DMS79 treated with DMSO at 0.1 percent for 48 hours (cell line): ENCODE measurements at places on chromosomes 6 and 20.

- no peak for DNase-seq
Measured at GRCh38 chr20:48169650-48170225, 384.5 kb upstream of the SULF2 start.

DNA sequence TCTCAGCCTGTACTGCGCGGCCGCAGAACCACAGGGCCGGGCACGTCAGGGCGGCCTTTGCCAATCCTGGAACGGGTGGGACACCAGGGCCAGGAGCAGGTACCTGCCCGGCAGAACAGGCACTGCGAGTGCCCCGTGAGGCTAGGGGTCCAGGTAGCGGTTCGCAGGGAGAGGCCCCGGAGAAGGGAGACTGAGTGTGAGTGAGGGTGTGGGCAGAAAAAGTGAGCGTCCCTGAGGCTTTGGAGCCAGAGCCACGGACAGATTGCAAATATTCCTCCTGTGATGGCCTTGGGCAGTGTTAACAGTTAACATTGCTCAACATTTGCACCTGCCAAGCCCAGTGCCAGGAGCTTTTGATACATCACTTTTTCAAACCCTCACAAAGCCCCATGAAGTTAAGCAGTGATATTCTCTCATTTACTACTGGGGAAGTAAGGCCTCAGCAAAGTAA lies 491 bp downstream of the GNMT start:
- no peak for DNase-seq

GRCh38 chr6:11374036-11375010 lies 141.9 kb upstream of the NEDD9 start:
- DNase-seq: no peak

DNA sequence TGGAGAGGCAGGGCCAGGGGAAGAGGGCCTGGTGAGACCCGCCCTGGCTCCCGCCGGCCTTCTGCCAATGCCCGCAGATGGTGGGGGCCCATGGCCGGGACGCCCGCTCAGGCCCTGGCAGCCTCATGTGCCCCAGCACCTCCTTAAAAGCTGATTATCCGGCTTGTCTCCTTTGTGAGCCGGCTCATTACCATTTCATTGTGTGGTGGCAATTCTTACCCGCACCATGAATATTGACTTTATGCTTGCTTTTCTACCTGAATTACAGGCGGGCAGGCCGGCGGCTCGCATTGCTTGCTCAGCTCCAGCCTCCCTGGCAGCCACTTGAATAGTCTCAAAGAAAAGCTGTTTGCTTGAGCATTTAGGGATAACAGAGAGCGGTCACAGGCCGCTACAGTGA lies 120.0 kb upstream of the JAG1 start:
- DNase-seq: no peak

DNA sequence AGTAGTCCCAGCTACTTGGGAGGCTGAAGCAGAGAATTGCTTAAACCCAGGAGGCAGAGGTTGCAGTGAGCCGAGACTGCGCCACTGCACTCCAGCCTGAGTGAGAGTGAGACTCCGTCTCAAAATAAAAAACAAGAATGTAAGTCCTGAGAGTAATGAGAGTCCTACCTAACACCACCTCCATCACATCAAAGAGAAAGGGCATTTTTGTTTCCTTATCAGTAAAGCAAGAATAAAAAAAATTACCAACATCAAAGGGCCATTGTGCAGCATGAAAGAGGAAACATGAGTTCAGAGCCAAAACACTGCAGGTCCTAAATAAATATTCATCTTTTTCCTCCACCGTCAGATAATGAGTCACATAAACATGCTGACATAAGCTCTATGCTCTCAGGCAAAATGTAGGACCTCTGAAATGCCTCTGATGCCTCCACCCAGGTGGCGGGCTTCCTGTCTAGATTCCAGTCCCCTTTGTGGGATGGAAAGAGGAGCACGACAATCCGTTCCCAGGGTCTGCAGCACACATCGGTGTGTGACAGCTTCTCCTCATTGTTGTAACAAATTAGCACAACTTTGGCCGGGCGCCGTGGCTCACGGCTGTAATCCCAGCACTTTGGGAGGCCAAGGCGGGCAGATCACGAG lies 7.2 kb downstream of the ATP9A start:
- no peak for DNase-seq

GRCh38 chr6:26594730-26595632 lies 1.8 kb upstream of the ABT1 start:
- DNase-seq: no peak

- DNase-seq: peak; percentile 45
Measured at GRCh38 chr6:107956586-107957307, 1.3 kb downstream of the SEC63 start.

DNA sequence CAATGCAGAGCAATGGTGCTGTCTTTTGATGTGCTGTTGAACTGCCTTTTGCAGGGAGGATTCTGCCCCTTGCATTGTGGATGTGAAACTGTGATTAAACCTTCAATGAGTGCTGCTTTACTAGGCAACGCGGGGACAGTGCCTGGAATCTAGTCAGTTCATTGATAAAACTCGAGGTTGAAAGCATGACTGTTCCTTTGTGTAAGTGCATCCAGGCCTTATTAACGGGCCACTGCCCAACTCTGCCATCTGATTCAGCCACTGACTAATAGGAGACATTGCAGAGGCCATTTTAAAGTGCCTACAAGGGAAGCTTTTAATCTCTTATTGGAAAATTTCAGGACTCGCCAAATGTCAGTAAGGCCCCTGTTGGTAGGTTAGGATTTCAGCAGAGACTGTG lies 49.3 kb downstream of the SLC35F1 start:
- no peak for DNase-seq

DNA sequence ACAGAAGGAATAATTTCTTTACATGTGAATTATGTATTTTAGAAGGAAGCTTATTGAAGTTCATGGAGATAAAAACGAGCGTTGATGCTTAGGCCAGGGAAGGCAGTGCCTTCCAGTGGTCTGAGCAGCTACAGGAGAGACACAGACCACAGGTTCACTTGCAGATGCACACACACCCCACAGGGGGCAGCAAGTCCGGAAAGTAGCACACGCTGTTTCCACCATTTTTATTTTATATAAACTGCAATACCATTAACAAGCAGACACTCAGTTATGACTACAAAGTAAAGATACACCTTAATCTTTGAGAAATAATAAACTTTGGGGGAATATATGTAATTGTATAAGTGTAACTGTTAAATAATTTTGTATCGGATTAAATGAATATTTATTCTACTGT lies 13.5 kb upstream of the DACT2 start:
- DNase-seq: no peak

- no peak for DNase-seq
Measured at GRCh38 chr20:2507464-2507863, 1.3 kb downstream of the ZNF343 start.

- no peak for DNase-seq
Measured at GRCh38 chr20:40838509-40838908, 149.5 kb upstream of the MAFB start.

GRCh38 chr6:37602346-37602745 lies 95.3 kb downstream of the MDGA1 start:
- DNase-seq: no peak

DNA sequence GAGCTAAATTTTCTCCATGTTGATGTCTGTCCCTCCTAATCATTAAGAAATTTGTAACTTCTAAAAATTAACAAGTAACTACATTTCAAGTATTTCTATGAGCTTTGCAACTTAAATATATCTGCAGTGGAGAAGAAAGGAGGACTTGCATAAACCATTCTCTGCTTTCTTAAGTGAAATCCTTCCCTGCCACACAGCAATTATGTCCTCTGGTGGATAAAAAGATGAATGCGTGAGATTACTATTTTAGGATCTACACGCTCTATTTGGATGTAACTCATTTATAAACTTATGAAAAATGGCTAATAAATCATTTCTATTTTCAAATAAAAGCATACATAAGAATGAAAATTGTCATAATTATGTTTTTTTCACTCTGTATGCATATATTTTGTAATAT lies 338.0 kb upstream of the PTCHD4 start:
- DNase-seq: no peak

- DNase-seq: no peak
Measured at GRCh38 chr6:135053406-135053805, 1.2 kb downstream of the HBS1L start.

DNA sequence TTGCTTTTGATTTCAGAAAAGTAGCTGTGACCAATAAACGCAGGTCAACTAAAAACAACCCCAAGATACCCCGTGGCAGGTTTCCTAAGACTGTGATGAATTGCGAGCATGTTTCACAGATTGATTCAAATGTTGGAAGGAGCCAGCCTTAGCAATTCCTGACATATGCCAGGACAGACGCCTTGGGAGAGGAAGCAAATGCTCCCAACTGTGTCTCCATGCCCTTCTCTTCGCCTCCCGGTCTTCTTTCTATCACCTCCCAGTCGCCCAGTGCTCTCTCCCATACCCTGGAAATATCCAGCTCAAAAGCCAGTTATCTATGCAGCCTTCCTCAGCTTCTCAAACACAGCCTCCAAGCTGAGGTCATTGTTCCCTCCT lies 32.0 kb downstream of the KIAA0319 start:
- no peak for DNase-seq

DNA sequence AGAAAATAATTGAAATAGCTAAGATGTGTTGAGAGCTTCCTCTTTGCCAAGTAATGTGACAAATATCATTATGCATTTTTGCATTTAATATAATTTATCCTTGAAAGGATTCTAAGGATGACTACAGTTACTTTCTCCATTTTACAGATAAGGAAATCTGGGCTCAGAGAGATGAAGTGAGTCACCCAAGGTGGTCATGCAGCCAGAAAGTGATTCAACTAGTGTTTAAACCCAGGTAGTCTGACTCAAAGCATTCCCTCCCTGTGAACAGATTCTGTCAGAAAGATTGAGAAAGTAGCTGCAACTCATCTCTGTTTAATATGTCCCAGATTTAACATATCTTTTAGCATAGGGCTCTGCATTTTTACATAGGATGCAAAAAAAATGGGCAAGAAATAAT lies 28.1 kb downstream of the NRSN1 start:
- DNase-seq: no peak

- DNase-seq: no peak
Measured at GRCh38 chr20:4985658-4986057, 15.7 kb downstream of the SLC23A2 start.

- no peak for DNase-seq
Measured at GRCh38 chr6:44841829-44842228, 454.3 kb downstream of the CDC5L start.

- DNase-seq: peak; percentile 54
Measured at GRCh38 chr20:41649489-41649888, 31.3 kb upstream of the CHD6 start.
